ENCODE measurements at places on chromosomes 12 and 14.

DNA sequence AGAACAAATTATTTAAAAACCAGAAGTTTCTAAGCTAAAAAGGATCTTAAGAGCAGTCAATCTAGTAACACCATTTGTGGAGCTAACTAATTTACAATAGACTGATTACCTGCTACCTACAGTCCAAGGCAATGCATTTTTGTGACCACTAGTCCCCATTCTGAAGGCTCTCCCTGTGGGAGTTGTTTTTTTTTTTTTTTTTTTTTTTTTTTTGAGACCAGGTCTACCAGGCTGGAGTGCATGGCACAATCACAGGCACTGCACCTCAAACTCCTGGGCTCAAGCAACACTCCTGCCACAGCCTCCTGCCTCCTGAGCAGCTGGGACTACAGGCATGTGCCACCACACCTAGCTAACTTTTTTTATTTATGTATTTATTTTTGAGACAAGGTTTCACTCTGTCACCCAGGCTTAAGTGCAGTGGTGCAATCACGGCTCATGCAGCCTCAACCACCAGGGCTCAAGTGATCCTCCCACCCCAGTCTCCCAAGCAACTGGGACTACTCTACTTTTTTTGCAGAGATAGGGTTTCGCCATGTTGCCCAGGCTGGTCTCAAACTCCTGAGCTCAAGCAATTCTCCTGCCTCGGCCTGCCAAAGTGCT is 3.9 kb downstream of the GNPTAB start:
- DNase-seq, result no peak

DNA sequence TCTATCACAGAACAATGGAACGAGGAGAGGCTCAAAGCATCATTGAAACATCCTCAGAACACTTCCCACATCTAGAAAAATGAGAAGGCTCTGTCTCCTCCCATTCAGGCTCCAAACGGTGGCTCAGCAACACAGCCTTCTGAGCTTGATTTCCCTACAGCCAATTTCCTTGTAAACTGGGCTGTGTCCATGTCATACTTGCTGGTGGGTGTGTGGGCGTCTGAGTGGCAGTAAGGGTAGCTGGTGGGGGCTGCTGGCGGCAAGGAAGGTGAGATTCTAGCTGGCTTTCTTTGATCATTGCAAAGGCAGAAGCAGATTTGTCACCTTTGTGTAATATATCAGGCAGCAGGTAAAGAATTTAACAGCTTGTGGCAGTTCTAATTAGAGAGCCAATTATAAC is 163.7 kb downstream of the CALM1 start:
- DNase-seq, result no peak

DNA sequence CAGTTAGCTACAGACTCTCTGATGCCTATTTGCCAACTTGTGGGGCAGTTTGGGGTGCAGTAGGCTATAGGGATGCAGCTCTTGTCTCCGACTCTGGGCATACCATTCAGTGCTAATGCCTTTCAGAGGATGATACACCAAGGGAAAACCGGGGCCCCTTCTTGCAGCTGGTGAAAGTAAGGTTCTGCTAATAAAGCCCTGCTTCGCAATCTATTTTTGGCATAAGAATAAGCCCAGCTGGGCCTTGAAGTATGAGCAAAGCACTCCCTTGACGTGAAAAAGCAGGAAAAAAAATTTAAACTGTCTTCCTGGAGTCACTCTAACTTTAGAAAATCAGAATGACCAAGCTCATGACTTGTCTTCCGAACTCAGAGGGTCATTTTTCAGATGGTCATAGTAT is 124.1 kb upstream of the RBM19 start:
- no peak for DNase-seq

DNA sequence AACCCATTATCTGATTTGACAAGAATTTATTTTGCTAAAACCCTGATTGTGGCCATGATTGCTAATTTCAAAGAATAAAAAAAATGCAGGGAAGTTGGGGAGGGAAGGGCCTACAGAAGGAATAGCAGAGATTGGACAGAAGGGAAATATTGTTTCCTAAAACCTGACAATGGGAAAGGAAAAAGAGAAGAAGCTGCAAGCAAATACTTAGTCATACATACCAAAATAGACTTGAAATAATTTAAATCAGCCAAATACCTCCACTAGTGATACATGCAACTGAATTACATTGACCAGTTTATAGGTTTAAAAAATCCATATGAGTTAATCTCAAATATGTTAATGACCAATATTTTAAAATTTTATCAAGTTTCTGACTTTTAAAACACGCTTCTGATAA is 75.1 kb downstream of the PELI2 start:
- DNase-seq, result no peak

- peak; percentile 49 for DNase-seq
Measured at GRCh38 chr14:100305324-100306100, 732 bp downstream of the SLC25A29 start.

DNA sequence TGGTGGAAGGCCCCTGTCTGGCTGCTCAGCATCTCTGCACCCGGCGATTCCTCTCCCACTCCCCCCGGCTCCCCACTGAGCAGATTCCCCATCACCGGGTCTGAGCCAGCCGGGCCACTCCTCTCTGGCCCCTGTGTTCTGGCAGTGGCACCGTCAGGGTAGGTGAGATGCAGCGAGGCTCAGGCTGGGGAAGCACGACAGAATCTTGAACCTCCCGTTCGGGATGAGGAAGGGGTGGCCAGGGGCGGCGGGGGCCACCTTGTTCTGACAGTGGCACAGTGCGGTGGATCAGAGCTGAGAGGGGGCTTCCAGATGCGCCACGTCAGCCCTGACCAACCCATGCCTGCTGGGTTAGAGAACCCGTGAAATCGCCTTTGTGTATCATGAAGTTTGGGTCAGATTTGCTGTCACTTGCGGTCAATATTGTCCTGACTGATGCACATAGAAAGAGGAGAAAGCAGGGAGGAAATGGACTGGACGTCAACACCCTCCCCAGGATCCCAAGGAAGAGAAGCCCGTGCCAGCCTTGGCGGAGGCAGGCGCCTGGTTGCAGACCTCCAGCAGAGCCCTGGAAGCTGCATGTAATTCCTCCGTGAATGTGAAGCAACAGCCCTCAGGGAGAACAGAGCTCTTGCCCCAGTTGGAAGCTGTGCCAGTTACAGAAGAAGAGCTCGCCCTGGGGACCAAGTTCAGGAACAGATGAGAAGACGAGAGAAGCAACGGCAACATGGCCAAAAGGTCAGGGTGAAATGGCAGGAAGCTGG is 137.1 kb upstream of the SFSWAP start:
- no peak for DNase-seq

- no peak for DNase-seq
Measured at GRCh38 chr12:47941475-47941780, 22.0 kb upstream of the TMEM106C start.

DNA sequence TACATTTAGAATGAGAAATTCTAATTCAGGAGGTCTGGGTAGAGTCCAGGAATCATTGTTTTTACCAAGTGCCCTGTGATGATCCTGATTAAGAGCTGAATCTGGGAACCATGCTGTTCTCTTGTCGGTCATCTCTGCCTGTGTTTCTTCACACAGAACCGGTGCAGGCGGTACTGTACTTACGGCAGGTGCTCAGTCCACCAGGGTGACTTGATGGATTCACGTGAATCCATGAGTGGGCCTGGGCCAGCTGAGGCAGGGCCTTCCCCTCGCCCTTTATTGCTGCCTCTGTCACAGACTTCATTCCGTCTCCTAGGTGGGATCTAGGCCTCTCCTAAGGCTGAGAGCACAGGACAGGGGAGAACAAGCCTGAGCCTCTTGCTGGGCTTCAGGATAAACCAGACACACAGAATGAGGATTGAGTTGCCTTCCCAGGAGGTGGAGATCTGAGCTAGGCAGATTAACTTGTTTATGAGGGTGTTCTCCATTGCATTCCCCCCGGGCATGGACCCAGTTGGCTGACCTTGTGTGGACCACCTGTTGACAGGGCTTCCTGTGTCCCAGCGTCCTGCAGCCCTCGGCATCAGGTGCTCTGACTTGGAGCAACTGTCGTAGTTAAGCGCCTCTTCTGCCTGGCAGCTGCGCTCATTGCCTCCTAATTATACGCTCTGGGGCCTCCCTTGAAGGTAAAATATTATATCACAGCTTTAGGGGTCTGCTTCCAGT is 42.1 kb downstream of the B4GALNT3 start:
- DNase-seq, result no peak

DNA sequence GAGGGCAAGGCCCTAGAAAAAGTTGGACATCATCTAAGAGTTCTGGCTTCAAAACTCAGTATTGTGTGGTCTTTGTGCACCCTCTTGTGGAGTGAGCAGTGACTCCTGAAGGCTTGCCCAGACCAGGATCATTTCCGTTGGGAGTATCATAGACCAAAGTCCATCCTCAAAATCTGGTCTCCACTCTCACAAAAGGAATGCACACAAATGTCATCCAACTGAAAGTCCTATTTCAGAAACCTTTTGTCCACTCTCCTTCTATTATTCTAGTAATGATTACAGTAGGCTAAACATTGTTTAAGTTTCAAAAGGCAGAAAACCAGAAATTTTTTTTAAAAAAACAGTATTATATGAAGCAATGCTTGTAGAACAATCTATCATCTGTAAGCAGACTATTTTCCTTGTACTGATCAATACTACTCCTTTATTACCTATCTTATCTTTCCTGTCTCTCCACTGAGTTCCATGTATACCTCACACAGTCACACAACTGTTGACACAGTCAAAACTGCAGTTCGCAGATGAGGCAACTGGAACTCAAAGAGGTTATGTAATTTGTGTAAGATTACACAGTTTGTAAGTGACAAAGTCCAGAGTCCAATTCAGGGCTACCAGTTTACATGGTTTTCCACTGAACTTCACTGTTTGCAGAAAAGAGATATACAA is 41.4 kb downstream of the COX16 start:
- DNase-seq, result no peak

- DNase-seq, result no peak
Measured at GRCh38 chr14:91692075-91692474, 39.8 kb downstream of the CATSPERB start.

DNA sequence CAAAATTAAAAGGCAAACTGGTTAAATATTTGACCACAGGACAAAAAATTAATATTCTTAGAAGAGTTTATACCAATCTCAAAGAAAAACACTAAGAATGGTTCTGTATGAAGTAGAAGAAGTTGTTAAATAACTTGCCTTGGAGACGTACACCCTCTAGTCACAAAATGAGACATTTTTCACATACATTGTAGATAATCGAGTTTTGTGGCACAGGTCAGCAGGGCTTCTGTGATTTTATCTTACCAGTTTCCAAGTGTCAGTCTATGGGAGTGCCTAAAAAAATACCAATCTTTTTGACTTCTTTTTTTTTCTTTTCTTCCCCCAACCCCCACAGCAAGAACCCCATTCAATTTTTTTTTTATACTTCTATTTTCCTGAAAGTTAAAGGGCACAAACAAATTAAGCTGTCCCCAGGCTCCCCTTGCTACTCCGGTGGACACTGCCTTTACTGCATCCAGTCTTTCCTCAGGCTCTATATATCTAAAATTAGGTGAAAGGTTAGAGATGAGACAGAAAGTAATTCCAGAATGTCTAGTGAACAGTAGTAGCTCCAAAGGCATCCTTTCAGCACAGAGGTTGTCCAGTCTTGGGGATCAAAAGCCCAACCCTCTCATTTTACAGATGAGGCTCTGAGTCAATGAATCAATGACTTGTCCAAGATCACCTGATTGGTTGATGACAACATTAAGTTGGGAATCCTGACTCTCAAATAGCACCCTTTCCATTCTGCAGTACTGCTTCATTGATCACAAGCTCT is 6.2 kb downstream of the LIMA1 start:
- no peak for DNase-seq

- no peak for DNase-seq
Measured at GRCh38 chr12:39616666-39617065, 2.9 kb downstream of the ABCD2 start.

GRCh38 chr12:12683136-12683697 is 12.8 kb downstream of the GPR19 start:
- DNase-seq, result no peak

- DNase-seq, result no peak
Measured at GRCh38 chr12:129325566-129325965, 472.3 kb downstream of the GLT1D1 start.

GRCh38 chr14:67385120-67385519 is 25.0 kb downstream of the EIF2S1 start:
- no peak for DNase-seq
